Amniotic stem cell (primary cell): ENCODE measurements at places on chromosomes 7 and 10.

DNA sequence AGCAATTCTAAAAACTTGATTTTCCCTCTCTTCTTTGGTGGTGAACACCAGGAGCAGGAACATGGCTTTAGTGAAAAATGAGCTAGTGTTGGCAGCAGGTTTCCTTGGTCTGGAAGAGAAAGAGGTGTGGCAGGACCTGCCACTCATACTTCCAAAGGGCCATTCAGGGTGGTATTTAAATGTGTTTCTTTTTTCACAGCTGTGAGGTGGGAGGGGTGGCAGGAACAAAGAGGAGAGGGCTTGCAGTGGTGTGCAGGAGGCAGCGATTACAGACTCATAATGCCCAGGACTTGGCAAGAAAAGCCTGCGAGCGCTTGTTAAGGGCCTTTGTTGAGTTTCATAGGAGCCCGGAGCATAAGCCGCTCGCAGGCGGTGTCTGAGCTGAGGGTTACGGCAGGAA is 36.8 kb downstream of the WIPF3 start:
- DNase-seq = no peak

GRCh38 chr10:22343731-22344130 is 1.6 kb upstream of the SPAG6 start:
- DNase-seq = no peak

GRCh38 chr10:128812000-128812399 is 655.0 kb upstream of the MGMT start:
- DNase-seq = no peak

DNA sequence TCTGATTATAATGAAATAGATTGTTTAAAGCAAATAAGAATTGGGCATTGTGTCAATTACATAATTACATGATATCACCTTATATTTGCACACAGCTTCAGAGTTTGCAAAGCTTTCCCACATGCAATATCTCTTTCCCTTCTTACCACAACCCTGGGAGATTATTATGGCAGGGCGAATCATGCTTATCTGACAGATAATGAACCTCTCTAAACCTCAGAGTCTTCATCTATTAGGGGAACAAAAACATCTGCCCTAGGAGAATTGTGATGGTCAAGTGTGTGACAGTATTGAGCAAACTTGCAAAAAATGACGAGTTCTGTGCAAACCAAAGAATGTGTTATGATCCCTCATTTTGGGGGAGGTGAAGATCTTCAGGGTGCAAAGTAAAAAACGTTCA is 90.0 kb downstream of the MYOF start:
- DNase-seq = no peak

GRCh38 chr7:15723841-15724240 is 37.4 kb upstream of the MEOX2 start:
- no peak for DNase-seq

DNA sequence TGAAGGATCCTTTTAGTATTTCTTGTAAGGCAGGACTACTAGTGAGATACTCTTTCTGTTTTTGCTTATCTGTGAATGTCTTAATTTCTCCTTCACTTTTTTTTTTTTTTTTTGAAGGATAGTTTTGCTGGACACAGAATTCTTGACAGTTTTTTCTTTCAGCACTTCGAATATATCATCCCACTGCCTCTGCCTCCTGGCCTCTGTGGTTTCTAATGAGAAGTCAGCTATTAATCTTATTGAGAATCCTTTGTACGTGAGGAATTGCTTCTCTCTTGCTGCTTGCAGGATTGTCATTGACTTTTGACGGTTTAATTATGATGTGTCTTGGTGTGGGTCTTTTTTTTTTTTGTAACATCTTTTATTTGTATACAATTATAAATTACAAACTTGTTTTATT is 12.6 kb upstream of the WAC start:
- DNase-seq = no peak

GRCh38 chr7:158314394-158314793 is 273.2 kb downstream of the PTPRN2 start:
- no peak for DNase-seq

DNA sequence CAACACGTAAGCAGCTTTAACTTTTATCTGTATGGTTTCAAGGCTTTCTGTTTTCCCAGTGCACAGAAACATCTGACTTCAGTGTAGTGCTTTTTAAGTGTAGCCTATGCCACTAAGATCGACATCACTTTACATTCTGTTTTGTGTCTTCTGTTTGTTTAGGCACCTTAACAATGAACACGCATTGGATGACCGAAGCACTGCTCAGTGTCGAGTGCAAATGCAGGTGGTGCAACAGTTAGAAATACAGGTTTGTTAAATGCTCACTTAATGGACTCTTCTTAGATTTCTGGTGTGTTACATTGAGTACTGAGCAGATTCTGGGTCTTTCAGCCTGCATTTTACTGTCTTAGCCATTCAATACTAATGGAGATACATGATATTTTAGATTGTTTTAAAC is 237.4 kb downstream of the FOXP2 start:
- DNase-seq = no peak

DNA sequence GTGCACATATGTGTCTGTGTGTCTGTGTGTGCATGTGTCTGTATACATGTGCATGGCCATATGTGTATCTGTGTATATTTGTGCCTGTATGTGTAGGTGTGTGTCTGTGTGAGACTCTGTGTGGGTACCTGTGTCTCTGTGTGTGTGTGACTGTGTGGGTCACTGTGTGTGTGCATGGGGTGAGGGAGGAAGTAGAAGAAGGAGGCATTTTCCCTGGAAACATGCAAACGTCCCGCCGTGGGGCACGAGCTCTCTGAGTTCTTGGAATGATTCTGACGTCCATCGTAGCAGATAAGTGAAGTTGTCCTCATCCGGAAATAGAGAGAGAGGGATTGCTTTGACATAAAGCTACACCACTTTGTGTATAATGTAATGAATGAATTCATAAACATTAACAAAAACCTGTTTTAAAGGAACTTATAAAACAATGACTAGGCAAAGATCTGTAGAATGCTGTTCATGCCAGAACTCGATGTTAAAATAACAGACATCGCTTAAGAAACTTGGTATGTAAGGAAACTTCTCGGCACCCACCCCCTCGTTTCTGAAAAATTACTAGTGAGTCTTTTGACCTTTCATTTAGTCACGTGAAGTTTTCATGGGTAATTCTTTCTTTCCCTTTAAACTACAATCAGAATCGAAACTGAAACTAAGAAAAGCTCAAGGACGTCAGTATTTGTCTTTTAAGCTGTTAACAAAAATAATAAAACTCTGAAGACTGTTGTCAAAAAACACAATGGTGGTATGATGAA is 43.6 kb upstream of the KLF6 start:
- DNase-seq = peak; percentile 52

- DNase-seq = no peak
Observed at GRCh38 chr10:5947471-5948207, 29.7 kb downstream of the IL15RA start.

- no peak for DNase-seq
Observed at GRCh38 chr7:72058579-72058978, 353.6 kb downstream of the CALN1 start.

DNA sequence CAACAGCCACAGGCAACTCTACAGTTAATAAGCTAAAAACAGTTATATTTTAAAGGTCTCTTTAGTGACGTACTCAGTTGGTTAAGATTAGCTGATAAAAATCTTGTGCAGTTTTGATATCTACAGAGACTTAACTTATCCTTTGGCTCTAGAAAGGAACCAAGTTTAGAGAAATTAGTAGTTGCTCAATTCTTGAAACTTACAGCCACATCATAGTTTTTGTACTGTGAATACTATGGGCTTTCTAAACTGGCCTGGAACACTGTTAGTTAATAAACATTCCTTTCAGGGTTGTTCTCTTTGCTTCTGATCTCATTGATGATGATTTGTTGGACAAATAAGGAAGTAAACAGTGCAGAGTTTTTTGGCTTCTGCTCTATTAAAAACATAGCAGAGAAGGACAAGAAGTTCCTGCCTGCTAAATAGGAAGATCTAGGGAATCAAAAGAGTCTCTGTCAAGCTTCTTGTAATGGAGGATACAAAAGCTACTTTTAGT is 73.1 kb downstream of the MKLN1 start:
- DNase-seq = no peak

- no peak for DNase-seq
Observed at GRCh38 chr7:117937753-117938483, 64.7 kb upstream of the CTTNBP2 start.

DNA sequence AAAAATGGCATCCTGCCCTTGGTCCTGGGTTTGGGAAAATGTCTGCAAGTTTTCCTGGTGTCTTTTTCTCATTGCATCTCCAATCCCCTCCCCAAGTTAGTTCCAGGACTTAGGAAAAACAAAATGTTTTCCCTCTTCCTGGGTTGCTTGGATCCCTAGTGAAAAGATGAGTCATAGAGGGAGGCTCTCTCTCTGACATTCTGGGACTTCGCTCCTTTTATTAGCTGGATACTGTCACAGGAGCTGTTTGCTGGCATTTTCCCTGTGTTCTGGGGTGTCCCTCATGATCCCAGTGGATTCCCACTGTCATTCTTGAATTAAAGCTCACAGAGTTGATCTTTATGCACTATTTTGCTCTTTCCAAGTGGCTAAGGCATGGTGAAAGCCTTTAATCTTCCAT is 316.4 kb upstream of the MBL2 start:
- DNase-seq = no peak

- no peak for DNase-seq
Observed at GRCh38 chr10:48406658-48407057, 100.2 kb downstream of the MAPK8 start.

DNA sequence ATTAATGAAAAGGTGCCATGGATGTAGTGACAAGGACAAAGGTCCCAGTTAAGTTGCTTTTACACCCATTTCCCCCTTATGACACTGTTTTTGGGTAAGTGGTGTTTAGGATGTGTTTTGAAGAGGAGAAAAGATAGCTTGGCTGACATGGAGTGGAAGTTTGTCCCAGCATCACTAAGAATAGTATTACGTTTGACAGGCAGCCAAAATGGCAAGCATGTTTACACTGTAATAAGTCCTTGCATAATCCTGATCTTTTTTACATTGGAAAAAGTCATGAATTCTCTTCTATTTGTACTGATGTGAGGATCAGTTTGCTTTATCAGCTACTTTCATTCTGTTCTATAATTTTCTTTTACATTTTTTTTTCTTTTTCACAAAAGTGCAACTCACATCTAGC is 137.8 kb downstream of the CHRM2 start:
- DNase-seq = no peak

GRCh38 chr7:47330561-47331178 is 251.2 kb downstream of the TNS3 start:
- no peak for DNase-seq

GRCh38 chr10:11183015-11183414 is 165.3 kb downstream of the CELF2 start:
- no peak for DNase-seq

DNA sequence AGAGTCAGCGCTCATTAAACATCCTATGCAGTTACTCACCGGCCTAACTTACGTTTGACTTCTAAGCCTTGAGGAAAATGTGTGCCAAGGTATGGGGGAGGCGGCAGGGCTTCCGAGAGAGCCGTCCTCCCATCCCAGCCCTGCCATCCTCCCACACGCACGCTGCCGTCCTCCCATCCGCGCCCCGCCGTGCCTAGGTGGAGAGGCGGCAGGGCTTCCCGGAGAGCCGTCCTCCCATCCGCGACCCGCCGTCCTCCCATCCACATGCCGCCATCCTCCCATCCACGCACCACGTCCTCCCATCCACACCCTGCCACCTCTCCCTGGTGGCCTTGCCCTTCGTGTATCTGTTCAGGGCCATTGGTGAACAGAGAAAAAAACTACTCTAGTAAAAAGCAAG is 162.7 kb downstream of the PRKAG2 start:
- DNase-seq = no peak

- DNase-seq = peak; percentile 20
Observed at GRCh38 chr7:56079450-56080185, 13.1 kb downstream of the PHKG1 start.
